ENCODE measurements at places on chromosomes 5 and 9. TPM values are rescaled to one million over a fixed set of nuclear protein-coding genes. Genes with fewer than 3 reads are reported as not detected.

- H3K4me3 ChIP-seq: no peak overlapping the region
- no peaks in the 10 kb centered on the region for H3K4me1 ChIP-seq
- DNase-seq: no peak
- H3K27ac ChIP-seq: no peak overlapping the region
Observed at GRCh38 chr9:30504502-30504905, 1879.9 kb upstream of the ACO1 start.

GRCh38 chr5:140642718-140643117 is 3.5 kb downstream of the TMCO6 start:
- H3K27me3 ChIP-seq: no peaks in the 10 kb centered on the region
- peaks cover 58% of the 10 kb centered on the region for H3K36me3 ChIP-seq

DNA sequence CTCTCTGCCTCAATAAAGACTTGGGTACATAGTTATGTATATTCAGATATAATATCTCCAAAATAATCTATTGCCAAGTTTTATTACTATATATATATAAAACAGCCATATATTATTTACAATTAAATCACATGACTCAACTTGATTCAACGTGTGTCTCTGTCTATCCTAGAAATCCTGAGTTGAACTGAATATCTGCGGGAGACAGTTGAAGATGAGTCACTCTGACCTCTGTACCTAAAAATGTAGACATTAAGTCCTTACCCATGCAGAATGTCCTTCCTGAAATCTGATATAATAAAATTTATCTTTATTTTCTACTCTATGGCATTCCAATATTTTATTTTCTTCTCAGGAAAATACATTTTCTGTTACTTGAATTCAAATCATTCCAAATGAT is 218.2 kb upstream of the PRDM9 start:
- no peaks in the 10 kb centered on the region for H3K27me3 ChIP-seq
- no peaks in the 10 kb centered on the region for H3K4me1 ChIP-seq
- DNase-seq: no peak
- H3K4me3 ChIP-seq: no peak overlapping the region
- H3K27ac ChIP-seq: no peak overlapping the region

- DNase-seq: no peak
- no peaks in the 10 kb centered on the region for H3K4me1 ChIP-seq
- no peaks in the 10 kb centered on the region for H3K36me3 ChIP-seq
- H3K4me3 ChIP-seq: no peak overlapping the region
- no peaks in the 10 kb centered on the region for H3K27me3 ChIP-seq
Observed at GRCh38 chr5:54765165-54766028, 220.0 kb downstream of the ESM1 start.

Gene ZNF484
- 6.3 TPM for total RNA-seq

Gene DNM1
- 30.8 TPM for total RNA-seq

Gene SHROOM1
- total RNA-seq: 27.0 TPM
